NCI-H1694 treated with DMSO at 0.1 percent for 48 hours (cell line): ENCODE measurements at places on chromosomes 4 and X.
A peak's percentile ranks its signal among the peaks of the same experiment; 100 is the strongest.

DNA sequence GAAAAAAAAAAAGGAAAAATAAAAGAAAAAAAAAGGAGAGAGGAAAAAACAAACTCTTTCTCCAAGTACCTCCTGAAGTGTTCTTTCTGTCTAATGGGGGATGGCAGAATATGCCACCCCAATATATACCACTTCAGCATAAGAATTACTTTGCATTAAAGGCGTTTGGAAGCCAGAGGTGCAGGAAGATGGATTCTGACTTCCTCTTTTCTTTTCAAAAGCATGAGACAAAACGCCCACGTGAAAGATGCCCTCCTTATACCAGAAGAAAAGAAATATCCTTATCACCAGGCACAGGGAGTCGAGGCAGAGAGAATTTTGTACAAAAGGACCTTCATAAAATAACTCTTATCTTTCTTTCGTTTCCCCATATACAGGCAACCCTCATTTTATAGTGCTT, 40.9 kb downstream of the COX18 start:
- DNase-seq, result no peak

GRCh38 chrX:80667967-80668366, 141.7 kb downstream of the BRWD3 start:
- DNase-seq, result no peak

DNA sequence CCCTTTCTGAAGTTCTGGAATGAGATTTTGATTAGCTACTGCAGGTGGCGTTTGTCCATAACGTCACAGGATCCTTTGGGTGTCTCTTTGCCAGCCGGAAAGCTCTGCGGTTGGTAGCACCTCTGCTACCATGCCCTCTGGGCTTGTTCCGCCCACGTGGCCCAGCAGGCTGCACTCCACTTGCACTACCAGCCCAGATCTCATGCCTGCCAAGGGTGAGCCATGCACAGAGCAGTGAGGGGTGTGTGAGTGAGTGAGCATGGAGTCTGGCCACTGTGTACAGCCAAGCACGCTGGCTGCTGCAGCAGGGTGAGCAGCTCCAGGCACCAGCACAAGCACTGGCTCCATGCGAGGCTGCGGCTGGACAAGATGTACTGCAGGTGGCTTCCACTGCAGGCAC, 6.6 kb upstream of the HNRNPD start:
- DNase-seq, result no peak

DNA sequence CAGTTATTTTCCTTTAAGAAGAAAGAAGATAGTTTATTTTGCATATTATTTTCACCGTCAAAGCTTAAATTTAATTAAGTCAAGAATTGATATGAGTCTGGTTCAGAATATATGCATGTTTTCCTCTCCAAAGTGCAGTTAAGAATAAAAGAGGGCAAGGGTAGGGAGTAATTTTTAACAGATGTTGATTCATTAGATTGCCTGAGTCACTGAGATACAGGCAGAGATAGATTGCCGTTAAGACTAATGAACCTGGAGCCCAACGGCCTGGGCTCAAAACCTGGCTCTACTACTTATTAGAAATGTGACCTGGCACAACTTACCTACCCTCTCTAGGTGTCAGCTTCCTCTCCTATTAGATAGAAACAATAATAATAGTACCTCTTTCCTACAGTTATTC, 1037.4 kb upstream of the PABPC4L start:
- DNase-seq, result no peak

GRCh38 chr4:54073271-54073880, 9.0 kb upstream of the CHIC2 start:
- DNase-seq, result no peak

DNA sequence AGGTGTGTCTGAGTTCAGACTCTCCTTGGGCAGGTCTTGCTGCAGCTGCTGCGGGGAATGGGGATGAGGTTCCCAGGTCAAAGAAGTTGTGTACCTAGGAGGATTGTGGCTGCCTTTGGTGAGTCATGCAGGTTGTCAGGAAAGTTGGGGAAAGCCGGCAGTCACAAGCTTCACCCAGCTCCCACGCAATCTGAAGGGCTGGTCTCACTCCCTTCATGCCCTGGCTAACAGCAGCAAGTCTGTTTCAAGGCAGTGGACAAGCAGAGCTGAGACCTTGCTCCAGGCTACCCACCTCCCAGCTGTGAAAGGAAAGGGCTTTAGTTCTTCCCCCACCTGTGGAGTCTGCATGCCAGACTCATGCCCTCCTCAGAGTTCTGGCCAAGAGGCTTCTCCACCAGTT, 287.2 kb downstream of the DTHD1 start:
- DNase-seq, result no peak

- no peak for DNase-seq
These were observed 37.1 kb downstream of the SPANXN2 start for GRCh38 chrX:143683486-143683885.

DNA sequence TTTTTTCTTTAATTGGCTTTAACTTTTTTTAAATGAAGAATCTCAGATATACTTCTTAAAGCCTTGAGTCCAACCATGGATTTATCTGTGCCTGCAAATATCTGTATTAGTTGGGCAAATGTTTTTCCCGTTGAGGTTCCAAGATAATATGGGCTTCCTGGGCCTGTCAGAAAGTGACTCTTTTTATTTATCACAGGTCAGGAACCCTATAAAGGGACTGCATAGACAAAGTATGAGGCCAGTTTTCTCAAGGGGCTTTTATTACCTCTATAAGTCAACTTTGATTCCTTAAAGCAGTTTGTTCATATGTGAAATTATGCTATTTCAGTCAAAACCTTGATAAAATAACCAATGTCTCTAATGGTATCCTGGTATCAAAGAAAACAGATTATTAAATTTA, 80.2 kb upstream of the BMP2K start:
- no peak for DNase-seq

GRCh38 chr4:110878413-110878812, 255.5 kb upstream of the PITX2 start:
- no peak for DNase-seq

DNA sequence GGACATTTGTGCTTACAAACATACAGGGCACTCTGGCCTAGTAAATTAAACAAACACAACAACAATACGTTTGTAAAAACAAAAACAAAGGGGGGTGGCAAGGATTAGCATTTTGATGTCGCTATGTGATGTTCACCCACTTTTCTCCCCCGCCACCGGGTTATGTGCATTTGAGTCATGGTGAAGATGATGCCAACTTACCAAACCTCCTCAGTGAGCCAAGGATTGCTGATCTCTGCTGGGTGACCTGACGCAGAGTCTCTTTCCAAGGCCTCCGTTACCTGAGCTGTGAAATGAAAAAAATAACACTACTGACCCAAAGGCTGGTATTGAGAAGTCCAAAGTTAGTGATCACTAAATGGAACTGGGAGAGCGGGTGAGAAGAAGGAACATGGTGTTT, 85.4 kb downstream of the RBM47 start:
- no peak for DNase-seq

GRCh38 chr4:58477950-58478349, 1367.8 kb upstream of the IGFBP7 start:
- no peak for DNase-seq

- DNase-seq, result no peak
These were observed 174.9 kb upstream of the PCDH18 start for GRCh38 chr4:137707102-137707620.

DNA sequence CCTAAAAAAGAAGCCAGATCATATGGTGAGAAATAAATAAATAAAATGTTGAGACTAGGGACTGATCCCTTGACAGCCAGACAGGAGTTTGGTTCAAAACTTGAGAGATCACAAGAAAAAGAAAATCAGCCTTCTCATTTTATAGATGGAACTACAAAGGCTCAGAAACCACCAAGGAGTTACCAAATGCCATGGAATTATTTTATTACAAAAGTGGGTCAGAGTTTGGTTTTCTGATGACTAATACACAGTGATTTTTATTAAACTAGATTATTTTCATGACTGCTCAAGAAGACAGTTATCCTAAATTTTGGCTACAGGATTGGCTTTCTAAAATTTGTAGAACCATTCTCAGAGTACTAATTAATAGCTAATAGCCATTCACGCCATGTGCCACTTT, 6.2 kb downstream of the CXCL1 start:
- DNase-seq, result no peak

DNA sequence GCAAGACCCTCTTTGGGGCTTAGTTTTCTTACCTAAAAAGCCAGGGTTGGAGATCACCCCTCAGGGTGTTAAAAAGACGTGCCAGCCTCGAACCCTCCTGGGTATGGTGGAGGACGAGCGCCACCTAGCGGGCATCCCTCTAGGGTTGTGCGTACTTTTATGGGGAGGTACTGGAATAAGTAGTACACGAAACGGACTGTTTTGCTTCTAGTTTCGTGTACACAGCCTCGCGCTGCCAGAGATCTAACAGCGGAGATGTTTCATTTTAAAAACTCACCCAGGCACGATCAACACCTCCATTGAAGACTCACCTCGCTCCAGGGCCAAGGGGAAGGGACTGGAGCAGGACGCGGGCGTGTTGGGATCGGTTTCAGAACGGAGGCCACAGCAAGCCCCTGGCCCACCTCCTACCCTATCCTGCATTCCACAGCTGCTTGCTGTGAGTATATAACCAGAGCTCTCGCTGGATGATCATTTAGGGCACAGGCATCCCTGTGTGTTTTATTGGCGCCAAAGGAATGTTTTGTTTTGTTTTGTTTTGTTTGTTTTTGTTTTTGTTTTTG, 4.8 kb upstream of the NKX3-2 start:
- DNase-seq, result peak; percentile 65

- DNase-seq, result no peak
These were observed 106.0 kb upstream of the NAP1L5 start for GRCh38 chr4:88803600-88804096.

GRCh38 chrX:25125483-25125882, 109.7 kb upstream of the ARX start:
- DNase-seq, result no peak

DNA sequence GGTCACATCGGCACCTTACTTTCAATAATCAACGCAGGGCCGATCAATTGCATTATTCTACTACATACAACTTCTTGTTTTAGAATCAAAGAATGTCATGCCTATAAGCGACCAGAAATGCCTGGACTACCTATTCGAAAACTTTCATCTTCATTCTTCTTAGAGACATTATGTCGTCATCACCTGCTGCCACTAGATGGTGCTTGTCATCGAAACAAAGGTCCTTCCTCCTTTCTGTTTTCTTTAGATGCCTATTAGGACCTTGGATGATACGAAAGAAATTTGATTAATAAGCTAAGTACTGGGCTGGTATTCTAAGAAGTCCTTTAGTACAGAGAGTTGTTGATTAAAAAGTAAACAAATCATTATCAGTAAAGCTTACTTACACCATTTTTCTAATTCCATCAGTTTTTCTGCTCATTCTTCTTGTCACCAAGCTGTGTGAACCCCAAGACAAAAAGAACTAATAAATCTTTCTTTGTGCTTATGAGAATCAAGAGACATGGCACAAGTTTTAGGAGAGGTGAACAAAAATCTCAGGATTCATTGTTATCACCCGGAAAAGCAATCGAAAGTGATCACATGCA, 154.5 kb upstream of the SLC4A4 start:
- peak; percentile 38 for DNase-seq

DNA sequence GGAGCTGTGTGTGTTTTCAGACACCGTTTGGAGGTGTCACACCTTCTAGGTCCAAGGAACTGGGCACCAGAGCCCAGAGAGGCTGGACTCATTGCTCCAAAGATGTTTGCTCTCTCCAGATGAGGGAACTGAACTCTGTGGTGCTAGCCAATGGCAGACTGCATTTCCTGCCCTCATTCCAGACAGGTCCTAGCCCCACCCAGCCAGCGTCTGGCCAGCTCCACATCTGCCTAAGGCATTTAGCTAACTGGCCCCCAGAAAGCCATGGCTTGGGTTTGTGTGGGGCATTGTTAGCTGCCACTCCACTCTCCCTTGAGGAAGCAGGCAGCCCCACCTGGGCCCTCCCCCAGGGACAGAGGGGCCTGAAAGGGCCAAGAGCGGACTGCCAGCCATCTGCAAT, 11.4 kb downstream of the FGD1 start:
- no peak for DNase-seq

GRCh38 chrX:14228611-14229010, 198.9 kb upstream of the GEMIN8 start:
- no peak for DNase-seq

DNA sequence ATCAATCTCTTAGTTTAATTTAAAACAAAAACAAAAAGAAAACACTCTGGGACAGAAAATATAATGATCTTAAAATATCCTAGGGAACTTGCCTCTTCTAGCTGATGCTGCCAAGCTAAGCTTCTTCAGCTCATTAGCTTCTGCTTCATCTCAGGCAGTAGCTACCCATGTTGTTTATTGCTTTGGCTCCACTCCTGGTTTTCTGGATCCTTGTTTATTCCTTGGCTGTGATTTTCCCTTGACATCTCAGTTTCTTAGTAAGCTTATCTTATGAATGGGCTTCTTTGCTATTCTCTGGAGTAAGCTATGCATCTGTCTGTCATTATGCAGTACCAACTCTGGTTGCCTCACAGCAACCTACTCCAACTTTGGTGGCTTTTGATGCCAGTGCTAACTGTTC, 5.1 kb upstream of the MTHFD2L start:
- DNase-seq, result no peak

GRCh38 chrX:12843668-12844279, 23.1 kb upstream of the TLR7 start:
- no peak for DNase-seq

GRCh38 chr4:54840430-54840829, 182.7 kb downstream of the KIT start:
- no peak for DNase-seq

DNA sequence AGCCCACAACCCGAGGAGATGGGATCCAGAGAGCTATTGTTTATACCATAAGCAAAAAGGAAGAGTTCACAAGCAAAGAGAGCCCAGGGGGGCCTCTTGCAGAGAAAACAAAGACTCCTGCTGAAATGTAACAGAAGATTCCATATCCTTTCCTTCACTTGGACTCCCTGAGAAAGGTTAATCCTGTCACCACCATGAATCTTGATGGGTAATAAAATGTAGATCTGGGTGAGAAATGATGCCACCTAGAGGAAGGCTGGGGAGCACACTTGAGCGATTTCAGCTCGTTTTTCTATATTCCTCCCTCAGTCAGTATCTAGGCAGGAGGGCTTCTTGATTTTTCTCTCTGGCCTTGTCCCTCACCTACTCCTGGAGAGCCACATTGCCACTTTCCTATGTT, 10.2 kb upstream of the KCNE5 start:
- peak; percentile 31 for DNase-seq

GRCh38 chrX:68931345-68931744, 102.5 kb downstream of the EFNB1 start:
- no peak for DNase-seq
